ENCODE measurements at places on chromosomes 6 and 20.

GRCh38 chr6:121309768-121310469 is 24.4 kb downstream of the TBC1D32 start:
- no peak for DNase-seq

GRCh38 chr20:32155017-32155981 is 45.8 kb downstream of the TM9SF4 start:
- DNase-seq = peak; percentile 8

GRCh38 chr20:55052459-55052858 is 577.1 kb downstream of the DOK5 start:
- no peak for DNase-seq

DNA sequence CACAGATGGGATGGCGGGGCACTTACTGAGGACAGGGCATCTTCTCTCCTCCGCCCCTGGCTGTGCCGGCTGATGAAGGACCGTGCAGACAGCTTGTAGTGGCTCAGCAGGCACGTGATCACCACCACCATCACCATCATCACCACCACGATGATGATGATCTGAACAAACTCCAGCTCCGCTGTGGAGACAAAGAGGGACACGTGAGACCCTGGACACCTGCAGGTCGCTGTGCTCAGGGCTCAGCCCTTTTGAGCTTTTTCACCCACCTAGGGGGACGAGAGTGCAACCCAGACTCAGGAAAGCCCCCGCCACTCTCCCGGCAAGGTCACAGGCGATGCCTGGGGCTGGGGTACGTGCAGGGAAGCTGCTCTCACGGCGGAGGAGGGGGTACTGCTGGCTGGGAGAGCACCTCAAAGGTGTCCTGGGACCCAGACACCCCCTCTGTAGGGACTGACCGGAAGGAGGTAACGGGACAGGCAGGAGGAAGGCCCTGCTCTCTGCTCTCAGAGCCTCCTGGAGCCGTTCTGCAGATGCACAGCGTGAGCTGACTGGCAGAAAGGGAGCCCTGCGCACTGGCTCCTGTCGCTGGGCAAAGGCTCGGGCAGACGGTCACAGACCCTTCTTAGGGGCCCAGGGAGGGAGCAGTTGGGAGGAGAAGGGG is 39.4 kb upstream of the ZBP1 start:
- DNase-seq = no peak

- DNase-seq = no peak
Observed at GRCh38 chr6:33990061-33990541, 155.8 kb downstream of the GRM4 start.

GRCh38 chr6:34671367-34671766 is 25.2 kb downstream of the ILRUN start:
- DNase-seq = no peak

DNA sequence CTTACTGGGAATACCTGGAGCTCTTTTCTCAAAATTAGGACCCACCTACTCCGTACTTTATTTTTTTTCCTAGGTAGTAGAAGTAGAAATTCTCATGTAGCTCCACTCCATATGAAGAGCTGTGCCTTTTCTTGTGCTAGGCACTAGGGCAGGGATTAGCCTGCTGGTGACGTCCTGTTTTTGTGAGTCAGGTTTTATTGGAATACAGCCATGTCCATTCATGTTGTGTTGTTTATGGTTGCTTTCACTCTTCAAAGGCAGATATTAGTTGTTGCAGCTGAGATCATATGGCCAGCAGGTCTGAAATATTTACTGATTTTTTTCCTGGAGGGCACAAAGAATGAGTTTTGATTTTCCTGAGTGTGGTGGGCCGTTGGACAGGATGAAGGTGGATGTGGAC is 20.5 kb downstream of the XRN2 start:
- no peak for DNase-seq

DNA sequence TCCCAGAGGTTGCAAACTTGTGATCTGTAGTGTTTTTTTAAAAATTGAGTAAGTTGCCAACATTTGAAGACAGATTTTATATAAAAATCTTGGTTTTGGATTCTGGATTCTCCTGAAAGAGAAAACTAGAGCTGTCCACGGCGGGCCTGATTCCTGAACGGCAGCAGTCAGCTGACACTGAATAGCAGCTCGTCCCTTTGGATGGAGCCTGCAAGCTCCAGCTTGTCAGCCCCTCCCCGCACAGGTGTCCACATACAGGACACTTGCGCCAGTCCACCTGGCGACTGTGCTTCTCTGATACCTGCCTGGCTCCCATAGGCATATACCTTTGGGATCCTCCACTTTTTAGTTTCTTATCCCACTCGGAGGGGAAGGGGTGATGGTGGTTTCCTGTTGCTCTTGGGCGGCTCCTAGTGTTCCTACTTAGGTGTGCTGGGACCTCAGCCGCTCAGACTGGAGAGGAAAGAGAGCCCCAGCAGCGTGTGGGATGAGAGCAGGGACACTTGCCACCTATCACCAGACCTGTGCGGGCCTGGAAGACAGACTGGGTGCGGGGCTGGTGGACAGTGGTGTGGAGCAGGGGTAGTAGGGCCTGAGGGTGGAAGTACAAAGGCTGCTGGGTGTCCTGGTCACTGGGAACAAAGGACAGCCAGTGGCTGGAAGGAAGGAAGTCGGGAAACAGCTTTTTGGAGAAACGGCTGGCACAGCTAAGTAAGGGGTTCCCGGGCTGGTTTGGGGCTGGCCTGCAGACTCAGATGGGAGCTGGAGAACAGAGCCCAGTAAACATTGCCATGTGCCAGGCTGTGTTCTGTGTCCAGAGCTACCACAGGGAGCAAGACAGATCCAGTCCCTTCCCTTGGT is 18.3 kb downstream of the GHRH start:
- no peak for DNase-seq

DNA sequence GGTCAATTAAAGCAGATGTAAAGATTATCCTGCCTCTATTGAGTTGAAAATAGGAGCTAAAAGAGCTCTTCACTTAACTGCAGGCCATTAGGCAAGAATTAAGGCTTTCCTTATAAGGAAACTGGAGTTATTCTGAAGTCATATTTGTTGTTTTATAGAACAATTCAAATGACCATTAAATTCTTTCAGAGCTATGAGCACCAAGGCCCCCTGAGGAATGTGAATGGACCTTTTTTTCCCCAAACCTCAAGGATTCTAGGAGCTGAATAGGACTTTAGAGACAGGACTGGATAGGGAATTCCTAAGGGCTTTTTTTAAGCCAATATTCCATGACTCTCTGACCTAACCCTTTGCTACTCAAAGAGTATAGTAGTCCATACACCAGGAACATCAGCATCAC is 565.7 kb upstream of the BTBD3 start:
- no peak for DNase-seq

- no peak for DNase-seq
Observed at GRCh38 chr6:113486199-113486598, 370.9 kb upstream of the MARCKS start.

GRCh38 chr20:47533518-47534062 is 31.9 kb downstream of the NCOA3 start:
- no peak for DNase-seq

DNA sequence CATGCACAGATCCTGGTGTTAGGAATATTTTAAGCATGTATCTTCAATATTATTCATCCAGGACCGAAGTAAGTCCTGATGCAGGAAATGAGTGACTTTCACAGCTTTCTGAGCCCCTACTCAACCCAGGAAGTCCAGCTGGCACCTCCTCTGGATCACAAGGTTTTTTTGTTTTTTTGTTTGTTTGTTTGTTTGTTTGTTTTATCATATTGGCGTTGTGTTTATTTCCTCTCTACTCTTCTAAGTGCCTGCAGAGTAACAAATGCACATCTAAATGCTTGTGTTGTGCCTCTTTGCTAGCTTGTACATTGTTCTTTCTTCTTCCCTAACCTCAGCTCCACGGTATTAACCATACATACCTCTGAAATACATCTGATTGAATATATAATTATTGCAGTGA is 594.3 kb upstream of the ADGRB3 start:
- no peak for DNase-seq

- no peak for DNase-seq
Observed at GRCh38 chr20:59084041-59084850, 41.7 kb upstream of the PRELID3B start.

DNA sequence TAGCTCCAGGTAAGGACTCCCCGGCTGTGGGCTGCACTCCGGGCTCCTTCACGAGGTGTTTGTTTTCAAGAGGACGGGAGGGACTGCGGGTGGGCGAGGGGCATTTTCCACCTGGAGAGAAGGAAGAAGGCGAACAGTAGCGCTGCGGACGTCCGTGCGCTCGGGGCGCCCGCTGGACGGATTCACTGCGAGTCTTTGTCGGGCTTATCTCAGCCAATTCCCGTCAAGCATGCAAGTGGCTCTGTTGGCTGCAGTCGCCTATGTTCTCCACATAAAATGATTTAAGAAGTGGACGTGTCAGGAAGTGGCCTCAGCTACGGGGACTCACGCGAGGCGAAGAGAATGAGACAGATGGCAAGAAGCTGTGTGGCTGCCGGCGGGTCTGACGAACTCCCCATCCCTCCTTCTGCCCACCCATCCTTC is 332 bp downstream of the GRIK2 start:
- DNase-seq = no peak

Data from stimulated activated naive CD4-positive, alpha-beta T cell (primary cell).